B cell (primary cell): ENCODE measurements at places on chromosomes 7 and 10.
A peak's percentile ranks its signal among the peaks of the same experiment; 100 is the strongest.

- DNase-seq = no peak
These were observed 1.1 kb upstream of the AQP1 start for GRCh38 chr7:30910411-30911073.

DNA sequence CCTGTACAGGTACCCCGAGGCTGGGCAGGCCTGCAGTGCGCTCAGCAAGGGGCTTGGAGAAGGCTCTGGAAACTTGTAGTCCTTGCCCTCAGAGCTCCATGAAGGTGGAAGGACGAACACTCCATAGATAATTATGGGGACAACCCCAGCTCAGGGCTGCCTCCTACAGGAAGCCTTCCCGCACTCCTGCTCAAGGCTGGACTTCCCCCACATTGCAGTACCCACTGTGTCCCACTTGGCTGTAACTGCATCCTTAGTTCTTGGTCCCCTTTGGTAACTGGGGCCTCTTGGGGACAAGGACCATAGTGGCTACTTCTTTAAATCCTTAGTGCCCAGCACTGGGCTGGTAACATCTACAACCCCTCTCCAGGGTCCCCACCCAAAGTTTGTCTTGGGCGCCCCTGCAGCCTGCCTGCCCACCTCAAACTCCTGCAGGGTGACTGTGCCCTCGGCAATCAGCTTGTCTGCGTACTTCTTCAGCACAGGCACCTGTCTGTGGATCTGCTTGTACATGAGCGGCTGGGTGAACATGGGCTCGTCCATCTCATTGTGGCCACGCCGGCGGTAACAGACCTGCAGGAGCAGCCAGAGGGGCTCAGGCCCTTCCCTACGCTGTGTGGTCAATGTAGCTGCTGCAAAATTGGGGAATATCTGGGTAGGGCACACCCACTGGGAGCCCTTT is 17.1 kb downstream of the OGDHL start:
- no peak for DNase-seq

DNA sequence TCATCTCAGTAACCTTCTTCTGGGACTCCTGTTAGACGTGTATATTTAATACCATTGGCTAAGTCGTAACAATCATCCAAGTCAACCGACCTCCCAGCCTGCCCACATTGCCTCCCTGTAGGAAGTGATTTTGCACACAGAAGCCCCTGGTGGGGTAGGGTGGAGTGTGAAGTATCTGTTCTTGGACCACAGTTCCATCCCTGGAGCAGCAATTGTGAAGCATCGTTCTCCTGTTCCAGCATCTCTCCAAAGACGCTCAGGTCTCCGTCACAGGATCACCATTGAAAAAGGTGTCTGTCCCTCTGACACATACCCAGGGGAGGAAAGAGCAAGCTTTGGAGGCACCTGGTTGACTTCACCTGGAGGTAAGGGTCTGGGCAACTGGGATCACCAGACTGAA is 72.9 kb downstream of the CCDC3 start:
- DNase-seq = no peak

- no peak for DNase-seq
These were observed 149.3 kb downstream of the NXPH1 start for GRCh38 chr7:8582728-8583127.

DNA sequence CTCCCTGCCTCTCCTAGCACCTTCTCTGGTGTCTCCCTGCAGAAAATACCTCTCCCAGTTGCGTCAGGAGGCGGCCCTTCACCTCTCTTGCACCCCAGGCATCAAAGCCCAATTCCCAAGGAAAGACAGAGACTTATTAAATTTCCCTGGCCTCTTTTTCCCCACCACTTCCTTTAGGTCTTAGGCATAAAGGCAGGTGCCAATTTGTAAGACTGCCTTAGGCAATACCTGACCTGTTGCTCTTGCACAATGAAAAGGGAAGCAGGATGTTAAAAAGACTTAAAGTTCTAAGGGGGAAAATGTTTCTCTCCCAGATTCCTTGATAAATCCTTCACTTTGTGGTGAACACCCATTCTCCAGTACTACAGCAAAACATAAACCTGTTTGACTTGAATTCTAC is 186.7 kb downstream of the SLC25A13 start:
- no peak for DNase-seq

GRCh38 chr7:29871787-29872398 is 65.6 kb downstream of the WIPF3 start:
- no peak for DNase-seq

GRCh38 chr7:30028749-30029635 is 780 bp downstream of the PLEKHA8 start:
- no peak for DNase-seq

DNA sequence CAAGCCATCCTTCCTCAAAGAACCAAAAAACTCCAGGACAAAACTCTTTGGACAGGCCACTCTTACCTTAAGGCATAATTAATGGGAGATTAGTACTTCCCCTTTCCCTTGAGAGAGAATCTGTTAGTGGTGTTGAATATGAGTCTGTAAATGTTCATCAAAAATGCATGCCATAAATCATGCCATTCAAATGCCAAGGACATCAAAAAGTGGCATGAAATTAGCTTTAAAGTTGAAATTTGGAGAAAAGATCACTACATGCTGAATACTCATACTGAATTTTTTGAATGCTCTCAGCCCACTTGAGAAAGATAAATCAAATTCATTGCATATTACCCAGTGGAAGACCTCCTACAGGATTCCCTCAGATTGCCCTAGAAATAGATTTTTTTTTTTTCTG is 6.7 kb downstream of the NRCAM start:
- no peak for DNase-seq

GRCh38 chr10:104076743-104077160 is 8.9 kb downstream of the COL17A1 start:
- DNase-seq = no peak

DNA sequence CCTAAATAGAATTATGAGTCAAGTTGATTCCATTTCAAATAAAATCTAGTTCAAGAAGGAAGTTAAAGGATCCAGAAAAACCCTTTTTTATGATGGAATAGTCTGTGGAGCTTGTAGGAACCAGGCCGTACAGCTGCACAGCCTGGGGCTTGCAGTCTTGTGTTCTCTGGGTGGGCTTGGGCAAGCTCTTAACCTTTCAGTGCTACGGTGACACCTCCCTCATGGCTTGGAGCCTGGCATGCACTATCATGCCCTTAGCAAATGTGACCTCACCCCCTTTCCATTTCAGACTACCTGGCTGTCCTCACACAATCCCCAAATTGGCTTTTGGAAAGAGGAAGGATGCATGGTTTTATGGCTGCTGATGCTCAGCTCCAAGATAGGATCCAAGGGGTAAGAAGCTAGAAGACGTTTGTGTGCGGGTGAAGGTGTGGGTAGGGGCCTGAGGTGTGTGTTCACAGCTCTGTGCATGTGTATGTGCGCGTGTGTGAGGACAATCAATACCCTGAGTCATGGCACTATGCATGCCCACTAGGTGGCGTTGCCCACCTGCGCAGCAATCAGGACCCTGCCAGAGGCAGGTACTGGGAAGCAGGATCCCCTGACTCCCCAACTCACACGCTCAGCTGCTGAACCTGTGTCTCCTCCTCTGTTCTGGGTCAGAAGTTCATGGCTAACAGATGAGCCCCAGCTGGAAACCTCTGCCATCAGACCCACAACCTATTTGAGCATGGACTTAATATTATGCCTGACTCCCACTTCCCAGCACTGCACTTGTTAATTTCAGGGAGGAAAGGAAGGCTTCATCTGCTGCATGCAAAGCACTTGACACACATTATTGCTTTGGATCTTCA is 113.4 kb downstream of the PTPN20 start:
- DNase-seq = peak; percentile 72

DNA sequence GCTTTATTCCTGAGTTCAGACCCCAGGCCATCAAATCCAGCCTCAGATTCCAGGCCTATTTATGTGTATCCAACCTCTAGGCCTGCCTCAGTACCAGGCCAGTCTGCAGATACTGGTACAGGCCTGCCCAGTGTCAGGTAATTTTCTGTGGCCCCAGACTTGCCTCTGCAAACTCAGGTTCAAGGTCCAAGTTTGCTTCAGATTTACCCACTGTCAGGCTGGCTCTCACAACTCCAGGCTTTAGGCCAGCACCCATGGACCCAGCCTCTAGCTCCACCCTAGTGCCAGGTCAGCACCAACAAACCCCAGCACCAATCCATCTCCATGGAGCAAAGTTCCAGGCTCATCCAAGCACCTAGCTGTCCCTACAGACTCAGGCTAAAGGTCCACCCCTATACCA is 169.7 kb downstream of the ITGB1 start:
- no peak for DNase-seq

DNA sequence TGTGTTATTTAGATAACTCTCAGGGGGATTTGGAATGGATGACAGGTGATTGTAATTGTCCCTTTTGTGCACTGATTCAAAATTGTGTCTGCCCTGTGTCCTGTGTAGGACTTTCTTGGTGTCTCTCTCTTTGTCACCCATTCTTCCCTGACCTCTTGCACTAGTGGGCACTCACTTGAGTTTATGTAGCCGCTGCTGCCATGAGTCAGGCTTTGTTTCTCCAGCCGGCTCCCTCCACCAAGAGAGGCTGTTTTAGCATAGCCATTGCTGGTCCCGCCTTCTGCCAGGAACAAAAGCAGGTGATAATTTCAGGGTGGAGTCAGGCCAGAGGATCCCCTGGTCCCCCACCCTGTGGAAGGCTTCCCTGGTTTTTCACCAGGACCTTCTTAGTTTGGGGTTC is 8.4 kb downstream of the COL17A1 start:
- DNase-seq = no peak

DNA sequence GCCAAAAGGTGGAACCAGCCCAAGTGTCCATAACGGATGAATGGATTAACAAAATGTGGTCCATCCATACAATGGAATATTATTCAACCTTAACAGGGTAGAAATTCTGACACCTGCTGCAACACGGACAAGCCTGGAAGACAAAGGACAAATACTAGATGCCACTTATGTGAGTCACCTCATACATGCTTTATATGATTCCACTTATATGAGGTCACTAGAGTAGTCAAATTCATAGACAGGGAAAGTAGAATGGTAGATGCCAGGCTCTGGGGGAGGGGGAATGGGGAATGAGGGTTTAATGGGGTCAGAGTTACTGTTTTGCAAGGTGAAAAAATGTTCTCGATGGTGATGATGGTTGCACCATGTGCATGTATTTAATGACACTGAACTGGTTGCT is 34.0 kb upstream of the CYTH3 start:
- no peak for DNase-seq

GRCh38 chr10:70769121-70769520 is 16.1 kb downstream of the TBATA start:
- DNase-seq = no peak

DNA sequence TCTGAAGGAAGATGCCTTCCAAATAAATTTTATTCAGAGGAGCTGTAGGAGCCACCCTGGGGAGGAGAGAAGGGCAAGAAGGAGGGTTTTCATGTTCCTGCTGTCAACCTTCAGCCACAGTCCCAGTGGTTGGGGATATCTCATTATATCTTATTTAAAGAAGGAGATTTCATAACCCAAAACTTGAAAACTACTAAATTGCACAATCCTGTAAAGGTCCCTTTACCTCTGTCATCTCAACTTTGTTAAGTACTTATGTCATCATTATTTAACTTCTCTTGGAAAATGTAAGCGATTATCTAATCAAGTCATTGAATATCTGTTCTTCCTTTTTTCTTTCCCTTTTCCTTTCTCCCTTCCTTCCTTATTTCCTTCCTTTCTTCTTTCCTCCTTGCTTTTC is 794.5 kb upstream of the IGFBP3 start:
- DNase-seq = no peak

DNA sequence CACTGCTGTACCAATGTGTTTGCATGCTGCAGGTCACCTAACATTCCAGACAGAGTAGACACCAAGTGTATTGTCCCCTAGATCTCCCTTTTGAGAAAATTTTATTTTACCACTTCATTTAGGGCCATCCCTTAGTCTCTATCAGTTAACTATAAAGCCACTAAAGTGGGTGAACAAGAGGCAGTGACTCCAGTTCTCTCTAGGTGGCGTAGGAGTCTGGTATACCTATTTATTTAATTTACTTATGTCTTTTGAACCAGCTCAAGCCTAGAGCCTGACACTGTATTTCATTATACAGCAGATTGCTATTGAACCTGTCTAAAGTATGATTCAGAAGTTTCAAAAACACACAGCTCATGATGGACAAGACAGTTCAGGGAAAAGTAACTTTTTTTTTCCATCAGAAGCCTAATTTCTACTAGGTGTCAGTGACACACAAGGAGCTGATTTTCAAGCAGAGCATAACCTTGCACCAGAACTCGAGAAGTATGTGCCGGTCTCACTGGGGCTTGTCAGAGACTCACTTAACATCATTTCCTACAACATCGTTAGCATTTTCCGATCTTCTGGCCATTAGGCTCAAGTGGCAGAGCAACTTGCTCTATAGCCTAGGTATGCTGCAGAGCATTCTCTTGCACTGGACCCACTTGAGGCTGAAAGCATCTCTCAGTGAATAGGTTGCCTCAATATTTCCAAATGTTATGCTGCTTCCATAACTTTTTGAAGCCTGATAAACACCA is 175.4 kb downstream of the CDC14C start:
- no peak for DNase-seq

GRCh38 chr7:124413029-124413428 is 352.6 kb downstream of the GPR37 start:
- DNase-seq = no peak

DNA sequence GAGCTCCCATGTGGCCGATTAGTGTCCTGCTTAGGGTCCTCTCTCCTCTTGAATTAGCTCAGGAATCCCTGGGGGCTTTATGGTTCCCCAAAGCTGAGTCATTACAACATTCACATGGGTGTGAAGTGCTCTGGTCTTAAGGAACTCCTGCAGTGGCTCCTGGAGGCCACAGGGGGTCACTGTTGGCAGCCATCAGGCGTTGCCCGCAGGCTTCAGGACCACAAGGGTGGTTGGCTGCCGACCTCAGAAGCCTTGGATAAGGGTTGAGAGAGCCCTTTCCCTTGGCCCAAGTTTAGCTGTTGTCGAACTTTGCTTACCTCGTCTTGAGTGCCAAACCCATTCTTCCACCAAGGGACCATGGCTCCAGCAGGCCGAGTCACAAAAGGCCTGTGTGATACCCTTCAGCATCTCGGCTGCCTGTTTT is 61.7 kb downstream of the SH2D4B start:
- DNase-seq = peak; percentile 55

GRCh38 chr7:152341039-152341913 is 94.5 kb downstream of the KMT2C start:
- DNase-seq = peak; percentile 39

- DNase-seq = no peak
These were observed 188.9 kb downstream of the SKIDA1 start for GRCh38 chr10:21336476-21337170.

GRCh38 chr7:4959306-4959705 is 319 bp upstream of the MMD2 start:
- no peak for DNase-seq

DNA sequence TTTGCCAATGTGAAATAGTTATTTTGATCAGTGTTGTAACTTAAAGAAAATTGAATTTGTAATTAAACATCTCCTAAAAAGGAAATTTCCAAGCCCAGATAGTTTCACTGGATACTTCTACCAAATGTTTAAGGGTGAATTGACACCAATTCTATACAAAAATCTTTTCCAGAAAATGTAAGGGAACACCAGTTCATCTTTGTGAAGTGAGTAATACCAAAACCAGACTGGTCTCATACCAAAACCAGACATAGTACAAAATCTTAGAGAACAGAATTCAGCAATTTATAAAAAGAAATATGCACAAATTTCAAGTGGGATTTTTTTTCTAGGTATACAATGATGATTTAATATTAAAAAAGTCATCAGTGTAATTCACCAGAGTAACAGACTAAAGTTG is 86.0 kb upstream of the ZNF32 start:
- DNase-seq = no peak

- DNase-seq = no peak
These were observed 21.8 kb downstream of the PRKCQ start for GRCh38 chr10:6558272-6558671.
